ENCODE measurements at places on chromosomes 12 and 14. TPM values are rescaled to one million over a fixed set of nuclear protein-coding genes. Genes with fewer than 3 reads are reported as not detected.

DNA sequence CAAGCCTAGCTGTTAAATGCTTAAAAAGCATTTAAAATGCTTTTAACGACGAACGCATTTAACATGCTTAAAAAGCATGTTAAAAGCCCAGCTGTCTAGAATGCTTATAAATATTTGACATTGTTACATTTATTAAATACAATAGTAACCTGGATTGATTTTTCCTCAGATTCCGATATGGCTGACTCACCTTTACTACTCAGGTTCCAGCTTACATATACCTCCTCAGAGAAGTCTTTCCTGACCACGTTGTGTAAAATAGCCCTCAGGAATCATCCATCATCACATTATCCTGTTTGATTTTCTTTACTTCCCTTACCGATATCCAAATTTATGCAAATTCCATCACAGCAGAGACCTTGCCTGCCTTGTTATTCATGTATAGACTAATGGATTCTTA is 51.4 kb downstream of the SLC41A2 start:
- DNase-seq: no peak

DNA sequence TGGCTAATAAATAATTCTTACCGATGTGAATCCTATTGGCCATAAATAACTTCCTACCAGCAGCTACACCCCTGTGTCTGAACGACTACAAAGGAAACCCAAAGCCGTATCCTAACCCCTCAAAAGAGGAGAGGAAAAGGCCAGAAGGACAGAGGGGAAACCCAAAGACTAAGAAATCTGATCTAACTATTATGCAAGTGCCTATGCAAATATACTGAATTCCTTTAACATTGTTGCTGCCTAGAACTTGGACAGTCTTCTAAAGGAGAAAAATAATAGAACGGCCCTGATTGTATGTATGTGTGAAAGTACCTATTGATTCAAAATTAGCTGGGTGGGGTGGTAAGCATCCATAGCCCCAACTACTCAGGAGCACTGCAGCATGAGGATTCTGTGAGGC is 997 bp downstream of the PLEKHG7 start:
- no peak for DNase-seq

DNA sequence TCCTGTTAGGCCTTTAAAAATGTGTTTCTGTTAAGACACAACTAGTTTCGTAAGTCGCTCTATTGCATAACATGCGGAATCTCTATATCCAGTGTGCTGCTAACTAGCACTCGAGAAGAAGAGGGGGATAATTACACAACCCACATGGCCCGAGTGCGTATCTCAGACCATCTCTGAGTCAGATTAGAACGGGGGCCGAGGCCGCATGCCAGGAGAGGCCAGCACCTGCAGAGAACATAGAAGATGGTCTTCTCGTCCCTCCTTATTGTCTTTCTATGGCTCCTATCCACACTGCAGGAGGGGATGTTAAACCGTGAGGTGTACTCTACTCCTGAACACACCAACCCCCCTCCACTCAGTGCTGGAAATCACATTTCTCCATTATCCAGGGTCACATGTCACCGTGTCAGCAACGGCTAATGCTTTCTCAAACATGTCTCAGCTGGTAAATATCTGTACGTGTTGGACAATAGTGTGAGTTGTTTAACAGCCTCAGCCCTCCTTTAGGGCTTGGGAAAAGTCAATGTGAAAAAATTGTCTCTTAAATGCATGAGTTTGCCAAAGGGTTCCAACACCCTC is 56.3 kb downstream of the CCDC88C start:
- no peak for DNase-seq

GRCh38 chr12:30701056-30701455 is 5.4 kb upstream of the IPO8 start:
- no peak for DNase-seq

- DNase-seq: no peak
Measured at GRCh38 chr14:73452341-73453186, 5.8 kb downstream of the NUMB start.

- peak; percentile 53 for DNase-seq
Measured at GRCh38 chr12:95218150-95219133, 835 bp downstream of the VEZT start.

- no peak for DNase-seq
Measured at GRCh38 chr12:123057513-123058265, 77.2 kb downstream of the ARL6IP4 start.

- no peak for DNase-seq
Measured at GRCh38 chr12:130632642-130633041, 83.5 kb downstream of the RIMBP2 start.

GRCh38 chr12:64452559-64453329 is 824 bp downstream of the TBK1 start:
- DNase-seq: peak; percentile 18

GRCh38 chr12:75526655-75527511 is 15.5 kb upstream of the KRR1 start:
- no peak for DNase-seq

- no peak for DNase-seq
Measured at GRCh38 chr14:72758420-72758819, 135.5 kb downstream of the DPF3 start.

- no peak for DNase-seq
Measured at GRCh38 chr12:54306925-54307741, 6.3 kb upstream of the NFE2 start.

- no peak for DNase-seq
Measured at GRCh38 chr12:1503281-1503711, 91.1 kb downstream of the FBXL14 start.

DNA sequence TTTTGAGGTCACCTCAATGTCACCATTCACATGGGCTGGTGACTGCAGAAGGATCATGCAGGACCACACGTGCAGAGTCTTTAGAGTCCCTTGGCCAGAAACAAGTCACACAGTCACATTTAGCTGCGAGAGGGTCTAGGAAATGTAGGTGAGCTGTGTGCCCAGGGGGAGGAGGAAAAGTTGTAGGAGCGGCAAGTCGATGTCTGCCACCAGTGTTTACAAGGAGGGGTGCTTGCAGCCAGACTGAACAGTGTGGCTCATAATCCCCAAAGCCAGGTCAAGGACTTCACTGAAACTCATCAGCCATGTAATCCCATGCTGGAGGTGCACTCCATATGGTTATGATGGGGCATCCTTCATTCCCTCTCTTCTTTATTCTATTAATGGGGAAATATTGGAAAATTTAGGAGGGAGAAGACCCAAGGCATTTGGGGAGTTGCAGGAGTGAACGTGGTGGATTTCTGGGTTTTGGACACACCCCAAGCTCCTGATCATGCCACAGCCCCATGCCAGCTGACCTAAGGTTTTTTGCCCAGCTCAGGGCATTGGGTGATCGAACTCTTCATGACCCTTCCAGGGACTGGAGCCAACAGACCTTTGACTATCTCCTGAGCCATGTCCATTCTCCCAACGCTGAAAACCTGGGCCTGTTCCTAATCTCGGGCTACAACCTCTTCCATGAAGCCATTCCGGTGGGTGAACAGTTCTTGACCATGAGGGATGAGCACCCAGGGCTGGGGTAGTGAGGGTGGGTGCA is 7.2 kb downstream of the DAO start:
- DNase-seq: no peak

GRCh38 chr14:77313371-77313770 is 7.3 kb downstream of the POMT2 start:
- DNase-seq: no peak

DNA sequence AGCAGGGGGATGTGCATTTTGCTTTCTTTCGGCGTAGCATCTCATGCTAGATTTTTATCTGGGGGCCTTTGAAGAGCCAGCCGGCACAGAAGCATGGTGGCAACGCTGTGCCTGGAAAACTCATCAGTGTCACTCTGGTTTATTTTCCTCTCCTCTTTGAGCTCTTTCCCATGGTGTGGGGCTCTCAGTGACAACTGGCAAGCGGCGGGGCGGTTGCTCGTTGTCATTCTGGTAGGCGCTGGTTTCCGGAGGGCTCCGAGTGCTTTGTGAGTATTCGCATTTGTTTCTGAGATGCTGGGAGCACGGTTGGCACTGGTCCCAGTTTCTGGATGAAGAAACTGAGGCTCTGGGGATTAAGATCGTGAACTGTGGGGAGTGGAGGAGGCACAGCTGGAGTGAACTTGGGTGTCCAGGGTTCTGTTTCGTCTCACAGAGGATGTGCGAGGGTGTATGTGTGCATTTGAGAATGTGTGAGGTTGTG is 23.3 kb downstream of the TPCN1 start:
- no peak for DNase-seq

GRCh38 chr12:46858368-46858767 is 32.6 kb upstream of the SLC38A4 start:
- no peak for DNase-seq

DNA sequence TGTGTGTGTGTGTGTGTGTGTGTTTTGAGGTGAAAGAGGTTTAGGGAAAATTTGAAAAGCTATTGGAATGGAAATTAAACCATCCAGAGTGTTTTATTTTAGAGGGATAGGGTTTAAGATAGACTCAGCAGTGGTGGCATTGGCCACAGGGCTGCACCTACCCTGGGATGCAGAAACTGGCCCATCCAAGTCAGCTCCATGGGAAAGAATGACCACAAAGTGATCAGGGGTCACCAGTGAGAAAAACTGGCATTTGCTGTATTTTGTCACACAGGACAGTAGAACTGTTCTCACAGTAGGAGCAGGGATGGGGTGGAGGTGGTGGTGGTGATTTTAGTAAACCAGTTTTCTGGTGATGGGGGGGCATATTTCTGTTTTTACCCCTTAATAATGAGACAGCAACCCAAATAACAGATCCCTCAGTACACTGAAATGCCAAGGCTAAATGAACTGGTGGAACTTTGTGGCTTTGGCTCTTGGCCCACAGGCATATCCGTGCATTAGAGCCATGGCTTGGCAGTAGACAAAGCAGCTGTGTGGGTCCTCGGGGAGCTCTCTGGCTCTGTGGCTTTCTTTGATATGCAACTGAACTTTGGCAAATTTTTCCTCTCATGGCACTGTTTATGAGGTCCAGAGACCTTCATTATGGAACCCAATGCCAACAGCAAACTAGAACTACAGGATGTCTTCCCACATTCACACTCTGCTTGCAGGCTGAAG is 348.3 kb downstream of the ZFP36L1 start:
- DNase-seq: no peak

GRCh38 chr14:40983604-40984003 is 623.1 kb upstream of the LRFN5 start:
- DNase-seq: no peak

- no peak for DNase-seq
Measured at GRCh38 chr12:58171914-58172313, 230.5 kb downstream of the ATP23 start.

DNA sequence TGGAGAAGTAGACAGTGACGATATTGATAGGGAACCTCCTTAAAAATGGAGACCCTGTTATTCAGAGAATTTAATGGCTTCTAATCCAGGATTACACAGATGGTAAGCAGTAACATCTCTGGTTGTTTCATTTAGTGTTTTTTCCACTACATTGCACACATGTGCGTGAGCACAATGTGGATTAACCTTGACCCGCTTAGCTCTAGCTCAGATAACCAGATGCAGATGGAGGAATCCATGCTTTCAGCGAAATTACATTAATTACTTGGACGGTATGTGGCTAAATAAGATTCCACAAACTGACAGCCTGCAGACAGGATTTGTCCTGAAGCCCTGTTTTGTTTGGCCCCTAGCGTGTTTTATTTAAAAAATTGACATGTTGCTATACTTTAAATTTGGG is 378.4 kb downstream of the CCDC91 start:
- DNase-seq: no peak

- no peak for DNase-seq
Measured at GRCh38 chr14:64800000-64800399, 79.7 kb downstream of the SPTB start.

GRCh38 chr12:132761921-132762583 is 420 bp upstream of the ANKLE2 start:
- DNase-seq: peak; percentile 77

GRCh38 chr12:113837084-113837483 is 129.0 kb downstream of the RBM19 start:
- no peak for DNase-seq

DNA sequence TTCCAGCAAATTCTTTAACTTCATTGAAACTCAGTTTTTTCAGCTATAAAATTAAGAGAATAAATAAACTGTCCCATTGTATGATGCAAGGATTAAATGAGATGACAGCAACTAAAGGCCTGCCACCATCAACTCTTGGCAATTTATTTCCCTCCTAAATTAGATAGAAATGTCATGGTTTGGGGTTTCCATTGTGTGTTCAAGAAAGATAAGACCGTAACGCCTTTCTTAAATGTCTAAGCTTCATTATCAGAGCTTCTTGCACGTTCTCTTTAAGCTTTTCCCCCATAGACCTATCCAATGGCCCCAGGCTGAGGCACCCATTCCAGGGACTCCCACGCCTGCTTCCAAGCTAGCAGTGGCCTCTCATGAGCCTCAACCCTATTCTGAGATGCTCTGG is 281.9 kb downstream of the CACNA1C start:
- DNase-seq: no peak

The FAR2 gene
- 43.7 TPM for polyA plus RNA-seq

The SPX gene
- polyA plus RNA-seq: 21.3 TPM

The ZDHHC22 gene
- polyA plus RNA-seq: 0.46 TPM
